ENCODE measurements at places on chromosomes 1 and 21.

GRCh38 chr1:153540394-153541361 lies at the start of gene S100A5:
Gene S100A5, minus strand, starts transcription at chr1:153540934. Its CDS starts 743 bp downstream, at chr1:153540191.
- DNase-seq = no peak

GRCh38 chr1:9816199-9816598 lies 7.6 kb downstream of the CLSTN1 start:
- no peak for DNase-seq

- DNase-seq = no peak
Measured at GRCh38 chr1:48931506-48932192, 155.0 kb upstream of the BEND5 start.

GRCh38 chr1:25543425-25544242 lies at the start of gene LDLRAP1:
Gene LDLRAP1, plus strand, starts transcription at chr1:25543606. Its CDS starts 93 bp downstream, at chr1:25543699.
- DNase-seq = peak; percentile 78

DNA sequence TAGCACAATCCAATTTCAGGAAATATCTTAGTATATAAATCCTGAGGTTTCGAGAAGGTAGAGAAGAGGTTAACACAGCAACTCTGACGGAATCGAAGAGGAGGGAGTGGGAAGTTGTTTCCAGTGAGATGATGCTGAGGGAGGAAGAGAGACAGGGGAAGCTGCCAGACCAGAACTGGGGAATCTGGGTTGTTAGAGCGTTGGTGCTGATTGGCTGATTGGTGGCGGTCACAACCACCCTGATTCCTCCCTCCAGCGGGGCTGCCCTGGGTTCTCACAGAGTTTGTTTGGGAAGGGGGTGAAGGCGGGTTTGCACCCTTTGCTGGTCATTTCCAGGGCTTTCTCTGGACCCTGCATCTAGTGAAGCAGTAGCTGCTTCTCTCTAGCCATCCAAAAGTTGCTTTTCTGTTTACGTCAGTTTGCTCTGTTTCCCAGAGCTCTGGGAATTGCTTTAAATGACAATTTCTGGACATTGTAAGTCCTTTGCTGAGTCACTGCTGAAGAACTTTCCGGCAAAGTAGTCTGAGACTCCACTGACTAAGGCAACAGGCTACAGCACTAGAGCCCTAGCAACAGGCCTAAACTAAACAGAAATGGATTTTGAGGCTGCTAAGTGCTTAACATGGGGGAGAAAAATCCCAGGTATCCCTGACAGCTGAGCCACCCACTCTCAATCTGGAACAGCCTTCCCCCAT lies 90.1 kb downstream of the TENT5C start:
- peak; percentile 78 for DNase-seq

DNA sequence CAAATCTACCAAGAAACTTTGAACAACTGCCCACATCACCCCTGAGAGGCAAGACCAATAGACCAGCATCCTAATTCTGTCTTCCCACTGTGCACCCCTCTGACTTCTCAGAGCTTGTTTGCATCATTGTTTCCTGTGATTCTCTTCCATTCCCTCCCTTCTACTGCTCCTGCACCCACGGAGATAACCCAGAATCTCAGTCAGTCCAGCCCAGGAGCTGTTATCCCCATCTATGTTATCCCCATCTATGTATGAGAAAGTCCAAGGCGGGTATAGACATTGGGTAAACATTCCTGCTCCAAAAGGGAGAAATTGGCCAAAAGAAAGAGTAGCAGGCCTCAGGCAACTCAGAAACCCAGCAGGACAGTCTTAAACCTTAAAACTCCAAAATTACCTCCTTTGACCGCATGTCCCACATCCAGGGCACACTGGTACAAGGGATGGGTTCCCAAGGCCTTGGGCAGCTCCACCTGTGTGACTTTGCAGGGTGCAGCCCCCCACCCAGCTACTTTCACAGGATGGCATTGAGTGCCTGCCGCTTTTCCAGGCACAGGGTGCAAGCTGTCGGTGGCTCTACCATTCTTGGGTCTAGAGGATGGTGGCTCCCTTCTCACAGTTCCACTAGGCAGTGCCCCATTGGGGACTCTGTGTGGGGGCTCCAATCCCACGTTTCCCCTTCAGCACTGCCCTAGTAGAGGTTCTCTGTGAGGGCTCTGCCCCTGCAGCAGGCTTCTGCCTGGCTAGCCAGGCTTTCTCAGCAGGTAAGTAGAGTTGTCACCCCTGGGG lies 414.8 kb downstream of the NPHP4 start:
- DNase-seq = no peak

DNA sequence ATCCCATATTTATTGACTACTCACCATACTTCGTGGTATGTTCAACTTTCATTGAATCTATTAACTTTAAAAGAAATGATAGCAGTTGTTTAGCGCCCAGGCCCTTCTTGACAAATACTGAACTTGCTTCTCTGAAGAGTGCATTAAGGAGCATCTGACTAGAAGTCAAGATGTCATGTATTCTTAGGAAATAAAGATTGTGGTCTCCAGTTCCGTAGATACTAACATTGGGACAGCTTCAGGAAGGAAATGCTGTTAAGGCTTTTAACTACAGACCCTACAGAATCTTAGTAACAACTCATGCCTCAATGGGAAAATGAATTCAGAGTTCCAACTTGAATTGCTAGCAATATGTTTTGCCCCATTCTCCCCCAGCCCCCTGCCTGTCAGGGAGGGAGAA lies 14.8 kb downstream of the LYST start:
- no peak for DNase-seq

DNA sequence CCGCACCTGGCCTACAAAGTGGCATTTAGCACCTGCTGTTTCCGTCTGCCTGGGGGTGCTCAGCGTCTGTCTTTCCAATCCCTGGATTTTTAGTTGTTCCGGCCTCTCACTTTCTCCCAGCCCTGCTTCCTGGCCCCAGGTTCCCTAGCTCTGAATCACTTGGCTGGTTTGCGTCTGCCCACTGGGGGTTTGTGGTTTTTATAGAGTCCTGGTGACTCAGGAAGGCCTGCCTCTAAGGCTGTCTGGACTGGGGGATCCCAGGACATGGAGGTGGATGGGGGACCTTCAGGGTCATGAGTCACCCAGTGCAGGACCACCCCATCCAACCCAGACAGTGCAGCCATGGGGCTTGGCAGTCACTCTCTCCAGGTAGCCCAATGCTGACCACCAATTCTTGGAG lies 53.5 kb downstream of the MRPL37 start:
- DNase-seq = no peak

GRCh38 chr1:196308176-196308575 lies 300.1 kb downstream of the KCNT2 start:
- no peak for DNase-seq
